ENCODE measurements at places on chromosomes 7 and 10. TPM values are rescaled to one million over a fixed set of nuclear protein-coding genes. Genes with fewer than 3 reads are reported as not detected.

Gene RNF148
- polyA plus RNA-seq: not detected

Gene MACC1
- 5.6 TPM for polyA plus RNA-seq

Gene BTRC
- polyA plus RNA-seq: 5.7 TPM

Gene MMRN2
- 4.1 TPM for polyA plus RNA-seq

Gene OAT
- 99.7 TPM for polyA plus RNA-seq

All from esophagus (tissue), 2 donors.